Left renal cortex interstitium (tissue), 4 donors: ENCODE measurements at places on chromosomes 2 and 18.

- DNase-seq: no peak
Observed at GRCh38 chr2:170024721-170025120, 153.2 kb upstream of the MYO3B start.

DNA sequence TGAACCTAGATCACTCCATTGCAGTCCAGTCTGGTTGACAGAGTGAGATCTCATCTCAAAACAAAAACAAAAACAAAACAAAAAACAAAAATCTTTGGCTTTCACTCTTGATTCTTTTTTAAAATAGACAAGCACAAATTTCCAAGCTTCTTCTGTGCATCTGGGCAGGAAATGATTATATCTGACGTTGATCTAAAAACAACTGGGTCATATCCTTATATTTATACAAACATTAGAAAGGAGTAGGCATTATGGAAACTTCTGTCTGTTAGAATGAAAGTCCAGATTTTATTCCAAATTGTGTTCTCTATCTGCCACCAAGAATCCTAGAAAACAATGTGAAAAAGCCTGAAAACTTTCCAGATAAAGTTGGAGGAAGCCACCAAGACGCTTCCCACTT lies 26.2 kb upstream of the PMAIP1 start:
- no peak for DNase-seq

DNA sequence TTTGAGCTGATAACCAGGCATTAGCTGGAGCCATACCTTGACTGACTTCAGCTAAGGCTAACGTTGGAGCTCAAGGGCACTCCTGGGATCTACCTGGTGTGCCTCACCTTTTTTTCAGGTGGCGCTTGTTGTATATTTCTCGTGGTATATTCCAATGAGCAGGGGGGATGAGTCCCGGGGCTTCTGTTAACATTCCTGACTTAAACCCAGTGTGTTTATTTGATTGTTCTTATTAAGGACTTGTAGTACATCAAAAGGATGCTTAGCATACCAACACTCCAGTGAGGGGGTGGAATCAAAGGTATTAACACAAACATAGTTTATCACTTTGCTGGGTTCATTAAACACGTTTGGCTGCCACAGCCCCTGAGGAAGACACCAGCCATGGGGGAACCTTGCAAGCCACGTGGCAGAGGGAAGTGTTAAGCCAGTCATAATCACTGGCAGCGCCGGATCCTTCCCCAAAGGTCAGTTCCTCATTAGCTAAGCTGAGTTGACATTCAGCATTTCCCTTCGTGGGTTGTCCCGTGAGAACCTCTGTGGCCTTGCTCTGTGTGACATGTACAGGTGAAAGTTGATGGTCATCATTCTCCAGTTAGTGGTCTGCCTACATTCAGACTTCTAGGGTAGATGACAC lies 119.5 kb upstream of the MCFD2 start:
- no peak for DNase-seq

- no peak for DNase-seq
Observed at GRCh38 chr18:41765460-41765859, 189.6 kb upstream of the PIK3C3 start.

DNA sequence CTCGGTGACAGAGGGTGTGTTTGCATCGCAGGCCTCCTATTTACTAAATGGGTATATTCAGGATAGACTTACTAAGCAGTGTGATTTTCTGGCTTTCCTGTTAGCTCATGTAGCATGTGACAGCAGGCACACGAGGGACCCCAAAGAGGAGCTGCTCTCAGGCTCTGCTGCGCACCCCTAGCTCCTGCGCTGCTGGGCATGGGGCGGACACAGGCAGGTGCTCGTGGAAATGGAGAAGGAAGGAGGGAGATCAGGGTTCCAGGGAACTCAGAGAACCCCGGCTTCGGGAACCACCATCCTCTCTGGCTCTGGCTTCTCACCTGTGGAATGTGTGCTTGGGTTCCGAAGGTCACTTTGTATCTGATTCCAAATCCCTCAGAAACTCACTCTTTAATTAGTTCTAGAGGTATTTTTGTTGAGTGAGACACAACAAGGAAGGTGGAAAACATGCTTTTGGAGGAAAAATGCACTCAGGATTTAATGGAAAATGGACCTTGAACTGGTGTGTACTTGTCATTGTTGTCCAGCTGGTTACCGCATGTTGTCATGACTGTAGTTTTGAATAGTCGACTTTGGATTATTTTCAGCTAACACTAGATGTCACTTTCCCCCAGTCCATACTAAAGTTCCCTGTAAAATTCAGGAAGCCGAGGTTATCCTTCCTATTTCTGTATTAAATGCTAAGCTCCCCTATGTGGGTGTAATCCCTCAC lies 3.5 kb downstream of the SNTG2 start:
- no peak for DNase-seq

DNA sequence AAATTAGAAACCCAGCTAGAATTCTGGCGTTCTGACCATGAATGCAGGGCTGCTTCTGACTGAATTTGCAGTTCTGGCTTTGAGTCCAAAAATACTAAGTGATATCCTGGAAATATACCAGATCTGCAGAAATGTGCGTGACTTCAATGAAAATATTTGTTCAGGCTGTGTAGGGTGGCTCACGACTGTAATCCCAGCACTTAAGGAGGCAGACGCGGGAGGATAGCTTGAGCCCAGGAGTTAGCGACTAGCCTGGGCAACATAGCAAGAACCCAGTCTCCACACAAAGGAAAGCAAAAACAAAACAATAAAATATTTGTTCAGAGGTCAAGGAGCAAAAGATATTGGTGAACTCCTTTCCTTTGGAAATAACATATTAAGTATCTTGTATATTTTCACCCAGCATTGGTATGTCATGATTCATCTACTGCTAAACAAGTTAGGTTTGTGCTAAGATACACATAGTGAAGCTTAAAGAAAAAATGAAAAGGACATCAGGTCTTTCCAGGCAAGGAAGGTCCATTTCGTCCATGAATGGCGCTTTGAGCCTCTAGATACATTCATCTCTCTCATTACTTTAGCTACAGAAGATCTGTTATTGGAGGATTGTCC lies 239.2 kb downstream of the CMPK2 start:
- no peak for DNase-seq

- no peak for DNase-seq
Observed at GRCh38 chr18:62384610-62385097, 59.5 kb downstream of the TNFRSF11A start.

- DNase-seq: no peak
Observed at GRCh38 chr2:109384308-109385271, 229.2 kb downstream of the SEPTIN10 start.

DNA sequence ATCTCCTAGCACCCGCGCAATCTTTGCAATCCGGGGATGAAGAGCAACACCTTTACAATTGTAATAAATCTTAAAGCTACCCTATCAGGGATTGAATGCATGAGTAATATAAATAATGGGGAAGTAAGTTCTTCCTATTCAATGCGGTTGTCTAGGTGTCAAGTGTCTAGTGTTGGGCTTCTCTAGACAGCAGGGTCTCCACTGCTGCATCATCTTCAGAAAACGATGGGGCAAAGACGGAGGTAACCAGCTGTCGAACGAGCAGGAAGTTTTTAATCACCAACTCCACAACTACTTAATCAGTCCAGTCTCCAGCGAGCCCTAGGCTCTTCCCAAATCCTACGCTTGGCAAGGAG lies 573 bp downstream of the STAM2 start:
- no peak for DNase-seq

GRCh38 chr2:164913011-164913410 lies 42.3 kb downstream of the SLC38A11 start:
- DNase-seq: no peak

- peak; percentile 27 for DNase-seq
Observed at GRCh38 chr2:200592406-200593075, 6.7 kb downstream of the AOX1 start.

DNA sequence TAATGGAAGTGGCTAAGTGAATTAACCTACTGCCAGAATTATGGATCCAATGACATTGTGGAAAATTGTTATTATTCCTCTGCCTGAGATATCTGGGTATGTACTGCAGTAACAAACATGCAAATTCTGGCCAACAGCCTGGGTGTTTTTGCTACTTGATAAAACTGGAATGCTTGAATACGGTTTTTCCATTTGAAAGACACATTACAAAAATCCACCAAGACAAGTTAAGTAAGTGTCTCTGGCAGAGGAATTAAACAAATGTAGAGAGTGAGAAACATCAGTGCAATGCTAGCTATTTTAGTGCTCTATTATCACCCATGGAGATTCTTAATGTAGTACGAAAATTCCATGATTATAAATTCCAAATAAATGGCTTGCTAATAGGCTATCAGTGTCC lies 312.4 kb upstream of the MEIS1 start:
- no peak for DNase-seq

- DNase-seq: no peak
Observed at GRCh38 chr2:88265352-88266303, 95.5 kb downstream of the THNSL2 start.

DNA sequence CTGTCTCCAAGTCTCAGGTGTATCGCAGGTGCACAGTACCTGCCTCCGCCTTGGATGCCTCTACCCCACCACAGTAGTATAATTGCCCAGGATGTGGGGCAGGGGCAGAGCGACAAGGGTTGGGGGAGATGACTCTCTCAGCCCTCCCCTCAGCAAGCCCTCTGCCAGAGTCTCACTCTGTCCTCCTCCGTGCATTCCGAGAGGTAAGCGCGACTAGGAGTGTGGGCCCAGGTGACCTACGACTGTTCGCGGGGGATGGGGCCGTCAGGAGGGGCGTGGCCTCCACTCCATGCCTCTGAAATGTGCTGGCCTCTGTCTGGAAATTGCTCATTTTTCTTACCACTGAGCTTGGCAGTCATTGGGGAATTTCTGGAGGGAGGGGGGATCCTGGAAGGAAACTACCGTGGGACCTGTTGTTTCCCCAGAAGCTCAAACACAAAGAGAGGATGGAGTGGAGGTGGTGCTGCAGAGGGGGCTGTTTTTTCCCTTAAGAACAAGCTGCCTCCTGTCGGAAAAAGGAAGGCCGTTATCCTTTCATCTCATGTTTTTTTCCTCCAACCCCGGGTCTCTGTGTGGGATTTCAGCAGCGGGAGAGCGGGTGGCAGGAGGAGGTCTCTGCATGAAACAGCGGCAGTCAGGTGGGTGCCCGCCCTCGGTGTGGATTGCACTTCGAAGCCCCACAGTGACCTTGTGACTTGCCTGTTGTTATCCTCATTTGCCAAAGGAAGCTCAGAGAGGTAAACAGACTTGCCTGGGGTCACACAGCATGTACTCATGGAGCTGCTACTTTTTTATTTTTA lies 13.0 kb upstream of the RALB start:
- no peak for DNase-seq

- DNase-seq: no peak
Observed at GRCh38 chr2:239004274-239005015, 156.6 kb downstream of the TWIST2 start.

DNA sequence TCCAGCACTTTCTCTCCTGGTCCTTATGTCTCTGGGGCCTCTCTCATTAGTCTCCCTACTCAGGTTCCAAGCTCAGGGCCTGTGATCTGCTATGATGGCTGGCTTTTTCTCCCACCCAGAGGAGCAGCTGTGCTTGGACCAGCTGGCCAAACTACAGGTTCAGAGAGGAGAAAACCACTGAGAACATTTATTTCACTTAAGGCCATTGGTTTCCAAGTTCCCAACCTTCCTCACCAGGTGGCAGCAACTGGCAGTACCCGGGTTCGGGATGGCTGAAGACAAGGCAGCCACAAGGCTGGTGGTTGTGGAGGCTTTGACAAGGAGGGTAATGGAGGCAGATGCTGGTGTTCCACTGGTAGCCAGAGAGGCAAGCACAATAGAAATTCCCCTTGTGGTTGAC lies 29.9 kb upstream of the SELENOI start:
- DNase-seq: no peak

- no peak for DNase-seq
Observed at GRCh38 chr2:200122683-200123082, 167.3 kb downstream of the MAIP1 start.

DNA sequence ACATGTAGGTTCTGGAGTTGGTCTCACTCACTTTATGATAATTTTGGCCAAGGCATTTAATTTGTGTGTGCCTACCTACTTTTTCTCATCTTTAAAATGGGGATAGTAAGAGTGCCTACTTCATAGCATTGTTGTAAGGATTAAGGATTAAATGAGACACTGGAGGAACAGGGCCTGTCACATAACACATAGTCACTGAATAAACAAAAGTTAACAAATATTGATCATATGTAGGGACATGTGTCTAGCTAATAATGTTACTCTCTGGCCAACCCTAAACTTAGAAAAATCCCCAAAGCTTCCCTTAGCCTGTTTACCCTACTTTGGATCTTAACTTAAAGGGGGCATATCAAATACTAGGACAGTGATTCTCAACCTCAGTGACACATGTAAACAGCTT lies 169.9 kb downstream of the MYO1B start:
- DNase-seq: no peak

DNA sequence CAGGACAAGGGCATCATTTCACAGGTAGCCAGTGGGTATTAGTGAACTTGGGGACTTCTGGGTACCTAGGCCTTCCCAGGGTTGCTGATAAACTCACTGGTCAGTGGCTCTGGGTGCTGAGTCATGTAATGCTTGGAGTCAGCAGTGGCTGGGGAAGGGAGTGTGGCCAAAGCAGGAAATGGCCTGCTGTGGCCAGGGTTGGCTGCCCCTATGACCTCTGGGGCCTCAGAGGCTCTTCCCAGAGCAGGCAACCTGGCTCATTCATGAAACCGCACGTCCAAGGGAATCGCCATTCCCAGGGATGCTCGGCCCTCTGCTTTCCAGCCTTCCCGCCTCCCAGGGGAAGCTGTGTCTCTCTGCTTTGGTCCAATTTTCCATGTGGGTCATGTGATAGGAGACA lies 294.9 kb downstream of the DYSF start:
- no peak for DNase-seq

DNA sequence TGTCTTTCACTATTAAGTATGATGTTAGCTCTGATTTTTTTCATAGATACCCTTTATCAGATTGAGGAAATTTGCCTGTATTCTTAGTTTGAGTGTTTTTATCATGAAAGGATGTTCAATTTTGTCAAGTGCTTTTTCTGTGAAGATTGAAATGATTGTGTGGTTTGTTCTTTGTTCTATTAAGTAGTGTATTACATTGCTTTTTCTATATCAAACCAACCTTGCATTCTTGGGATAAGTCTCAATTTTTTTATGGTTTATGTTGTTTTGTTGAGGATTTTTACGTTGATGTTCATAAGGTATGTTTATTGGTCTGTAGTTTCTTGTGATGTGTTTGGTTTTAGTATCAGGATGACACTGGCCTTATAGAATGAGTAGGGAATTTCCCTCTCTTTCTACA lies 19.1 kb downstream of the PDK1 start:
- no peak for DNase-seq

DNA sequence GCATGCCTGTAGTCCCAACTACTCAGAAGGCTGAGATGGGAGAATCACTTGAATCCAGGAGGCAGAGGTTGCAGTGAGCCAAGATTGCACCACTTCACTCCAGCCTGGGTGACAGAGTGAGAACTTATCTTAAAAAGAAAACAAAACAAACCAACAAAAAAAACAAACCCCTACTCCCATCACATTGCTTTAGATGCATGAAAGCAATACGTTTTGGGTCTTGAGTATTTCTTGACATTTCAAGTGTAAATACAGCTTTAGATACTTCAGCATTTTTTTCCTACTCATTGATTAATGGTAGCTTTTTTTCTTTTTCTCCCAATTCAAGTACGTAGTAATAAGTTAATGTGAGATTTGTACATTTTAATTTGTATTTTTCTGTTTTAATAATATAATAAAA lies 20.3 kb downstream of the RASGRP3 start:
- no peak for DNase-seq
